ENCODE measurements at places on chromosomes 1 and 21.

GRCh38 chr1:186949173-186949572 is 120.4 kb downstream of the PLA2G4A start:
- no peak for DNase-seq

- DNase-seq, result no peak
Observed at GRCh38 chr1:26373281-26373680, 731 bp upstream of the ZNF683 start.

GRCh38 chr21:33302055-33302454 is 22.7 kb upstream of the IFNAR1 start:
- DNase-seq, result no peak

DNA sequence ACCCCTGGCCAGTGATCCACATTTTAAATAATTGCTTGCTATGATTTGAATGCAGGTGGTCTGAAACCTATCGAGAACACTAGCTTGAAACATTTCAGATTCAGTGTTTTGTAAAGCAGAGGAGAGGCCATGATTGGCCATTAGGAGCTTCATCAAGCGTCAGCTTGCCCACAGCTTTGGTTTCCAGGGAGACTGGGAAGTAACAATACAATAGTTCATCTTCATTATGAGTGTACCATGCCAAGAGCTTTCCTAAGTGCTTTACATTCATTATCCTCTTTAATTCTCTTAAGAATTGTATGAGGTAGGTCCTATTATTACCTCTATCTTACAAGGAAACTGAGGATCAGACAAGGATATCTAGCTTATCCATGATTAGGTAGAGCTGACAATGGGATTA is 27.7 kb upstream of the ATP5PO start:
- DNase-seq, result no peak

DNA sequence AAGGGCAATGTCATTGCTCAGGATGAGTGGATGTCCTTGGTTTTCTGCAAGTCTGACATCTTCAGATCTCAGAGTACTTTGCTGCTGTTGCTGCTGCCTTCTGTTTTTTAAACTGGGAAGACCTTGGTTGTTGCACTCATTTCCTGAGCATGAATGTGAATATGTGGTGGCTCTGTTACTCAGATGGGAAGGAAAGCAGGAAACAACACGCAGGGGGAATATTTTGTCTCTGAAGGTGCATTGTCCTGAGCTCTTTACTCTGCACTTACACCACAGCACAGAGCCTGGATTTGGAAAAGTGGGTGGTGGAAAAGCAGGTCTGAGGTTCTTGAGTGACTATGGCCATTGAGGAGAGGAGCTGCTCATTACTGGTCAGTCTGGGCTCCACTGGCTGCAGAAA is 36.3 kb downstream of the PTGFRN start:
- no peak for DNase-seq

DNA sequence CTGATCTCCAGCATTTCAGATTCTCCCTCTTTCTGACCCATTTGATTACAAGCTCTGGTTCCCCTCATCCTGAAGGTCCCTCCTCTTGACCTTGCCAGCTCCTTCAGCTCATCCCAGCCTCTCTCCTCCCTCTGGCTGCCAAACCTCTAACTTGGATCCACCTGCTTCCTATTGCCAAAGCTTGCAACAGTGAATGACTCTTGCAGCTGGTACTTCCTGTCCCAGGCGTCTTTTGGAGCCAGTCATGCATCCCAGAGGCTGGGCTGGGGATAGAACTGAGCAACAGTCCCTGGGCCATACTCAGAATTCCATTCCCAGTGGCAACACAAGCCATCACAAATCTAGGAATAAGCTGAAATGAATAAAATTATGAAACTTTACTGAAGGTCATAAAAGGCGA is 27.7 kb upstream of the SPOCD1 start:
- peak; percentile 73 for DNase-seq

DNA sequence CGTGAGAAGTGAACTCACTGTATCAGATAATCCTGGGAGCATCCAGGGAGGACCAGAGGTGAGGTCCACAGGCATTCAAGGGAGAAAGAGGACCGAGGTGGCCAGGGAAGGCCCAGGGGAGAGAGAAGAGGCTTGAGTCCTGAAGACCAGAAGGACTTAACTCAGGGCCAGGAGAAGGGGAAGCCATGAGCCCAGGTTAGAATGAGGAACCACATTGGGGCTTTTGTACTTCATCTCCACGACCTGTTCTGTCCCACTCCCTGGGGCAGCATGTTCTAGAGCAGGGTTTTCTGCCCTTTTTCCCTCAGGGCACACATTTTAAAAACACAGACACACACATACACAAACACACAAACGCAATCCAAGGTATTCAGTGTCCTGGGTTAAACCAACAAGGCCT is 8.4 kb downstream of the LGR6 start:
- DNase-seq, result no peak

DNA sequence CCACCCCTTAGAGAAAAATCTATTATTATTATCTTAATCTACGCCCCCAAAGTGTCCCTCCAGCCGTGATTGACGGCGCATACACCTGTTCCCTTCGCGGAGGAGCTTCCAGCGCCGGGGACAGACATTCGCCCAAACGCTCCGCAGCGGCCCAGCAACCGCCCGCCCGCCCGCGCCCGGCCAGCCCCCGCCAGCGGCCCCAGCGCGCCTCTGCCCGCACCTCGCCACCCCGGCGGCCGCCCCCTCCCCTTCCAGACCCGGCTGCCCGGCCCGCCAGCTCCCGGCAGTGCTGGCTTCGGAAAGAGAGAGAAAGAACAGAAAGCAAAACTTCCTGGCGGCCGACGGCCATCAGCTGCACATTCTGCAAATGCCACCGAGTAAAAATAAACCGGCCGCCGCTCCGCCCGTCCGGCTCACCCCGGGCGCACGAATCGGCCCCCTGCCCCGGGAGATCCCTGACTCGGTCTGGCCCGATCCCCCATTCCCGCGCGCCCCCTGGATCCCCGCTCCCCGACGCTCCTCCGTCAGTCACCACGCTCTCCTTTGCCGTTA is 1.6 kb downstream of the CASZ1 start:
- peak; percentile 11 for DNase-seq

- DNase-seq, result peak; percentile 26
Observed at GRCh38 chr1:65459397-65459768, 38.9 kb downstream of the LEPR start.

- DNase-seq, result peak; percentile 90
Observed at GRCh38 chr21:17454315-17455027, 58.4 kb upstream of the CXADR start.

GRCh38 chr1:202122639-202123335 is at the start of gene GPR37L1:
GPR37L1 (plus strand) TSS chr1:202122917; CDS start chr1:202122964, 47 bp downstream.
- peak; percentile 55 for DNase-seq

All from fibroblast of lung (primary cell).